ENCODE measurements at places on chromosomes 6 and 20.

DNA sequence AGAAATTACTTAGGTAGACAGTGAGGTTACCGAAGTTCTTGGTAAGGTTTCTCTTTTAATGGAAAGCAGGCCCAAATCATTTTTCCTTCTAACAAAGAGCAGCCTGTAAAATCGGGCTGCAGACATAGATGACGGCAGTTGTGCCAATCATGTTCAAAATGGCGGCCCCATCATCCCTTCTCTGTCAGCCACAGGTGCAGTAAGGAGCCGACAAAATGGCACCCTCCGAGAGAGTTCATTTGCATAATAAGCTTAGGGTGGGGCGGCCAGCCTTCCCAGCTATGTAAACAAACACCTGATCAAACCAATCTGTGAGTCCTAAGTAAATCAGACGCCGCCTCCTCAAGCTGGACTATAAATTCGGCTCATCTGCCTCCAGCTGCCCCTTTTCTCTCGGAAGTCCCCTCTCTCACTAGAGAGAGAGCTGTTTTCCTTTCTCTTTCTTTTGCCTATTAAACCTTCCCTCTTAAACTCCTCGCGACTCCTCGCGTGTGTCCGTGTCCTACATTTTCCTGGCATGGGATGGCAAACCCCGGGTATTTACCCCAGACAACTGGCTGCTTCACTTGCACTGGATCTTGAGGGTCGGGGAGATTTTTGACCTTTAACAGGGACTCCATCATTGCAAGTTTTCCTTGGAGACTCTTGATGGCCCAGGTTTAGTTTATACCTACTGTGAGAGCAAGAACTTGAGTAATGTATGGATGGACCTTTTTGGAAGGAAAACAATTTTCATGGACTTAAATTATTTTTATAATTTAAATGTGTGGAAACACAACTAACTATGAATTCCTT lies 8.9 kb upstream of the DDR1 start:
- no peak for DNase-seq

- peak; percentile 54 for DNase-seq
Observed at GRCh38 chr20:41476013-41476441, 109.4 kb upstream of the EMILIN3 start.

GRCh38 chr20:16553101-16553500 lies 20.1 kb downstream of the KIF16B start:
- DNase-seq, result no peak

DNA sequence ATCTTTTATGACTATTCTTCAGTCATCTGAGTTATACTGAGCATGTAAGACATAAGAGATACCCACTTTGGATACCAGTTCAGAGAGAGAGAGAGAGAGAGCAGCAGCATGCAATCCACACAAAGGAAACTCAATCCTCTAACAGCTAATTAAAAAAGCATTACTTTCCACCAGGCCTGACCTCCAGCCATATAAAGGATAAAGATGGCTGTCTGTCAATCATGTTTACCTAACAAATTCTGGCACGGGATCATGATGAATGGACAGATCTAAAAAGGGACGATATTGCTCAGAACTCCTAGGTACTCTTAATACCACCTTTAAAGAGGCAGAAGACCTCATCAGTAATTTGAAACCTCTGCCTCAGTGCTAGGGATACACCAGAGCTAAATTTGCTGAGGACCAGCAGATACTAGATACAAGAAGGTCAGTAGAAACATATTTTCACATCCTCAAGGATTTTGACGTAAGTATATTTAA lies 159.2 kb downstream of the RPS12 start:
- DNase-seq, result no peak

DNA sequence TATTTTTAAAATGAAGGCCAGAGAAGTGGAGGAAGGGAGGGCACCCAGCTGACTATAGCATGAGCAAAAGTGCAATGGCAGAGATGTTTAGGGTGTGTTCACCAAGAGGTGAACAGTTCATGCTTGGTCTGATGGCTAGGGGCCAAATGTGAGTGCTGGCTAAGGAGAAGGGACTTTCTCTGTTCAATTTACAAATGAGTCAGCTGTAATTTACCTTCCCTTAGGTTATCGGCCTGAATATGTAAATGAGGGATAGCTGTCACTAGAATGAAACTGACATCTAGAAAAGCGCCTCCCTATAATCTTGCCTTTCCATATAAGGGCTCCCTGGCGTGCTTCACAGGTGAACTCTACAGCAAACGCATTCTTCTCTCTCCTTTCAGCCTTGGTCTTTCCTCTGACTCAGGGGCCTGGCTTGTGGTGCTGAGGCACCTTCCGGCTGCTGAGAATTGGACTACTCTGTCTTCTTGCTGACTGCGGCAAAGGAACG lies 114.7 kb upstream of the BACH2 start:
- DNase-seq, result no peak

- peak; percentile 19 for DNase-seq
Observed at GRCh38 chr6:117483004-117483644, 650 bp downstream of the DCBLD1 start.

- DNase-seq, result no peak
Observed at GRCh38 chr6:3007571-3007970, 7.9 kb downstream of the NQO2 start.

GRCh38 chr20:49603209-49603627 lies 35.3 kb upstream of the PTGIS start:
- no peak for DNase-seq

DNA sequence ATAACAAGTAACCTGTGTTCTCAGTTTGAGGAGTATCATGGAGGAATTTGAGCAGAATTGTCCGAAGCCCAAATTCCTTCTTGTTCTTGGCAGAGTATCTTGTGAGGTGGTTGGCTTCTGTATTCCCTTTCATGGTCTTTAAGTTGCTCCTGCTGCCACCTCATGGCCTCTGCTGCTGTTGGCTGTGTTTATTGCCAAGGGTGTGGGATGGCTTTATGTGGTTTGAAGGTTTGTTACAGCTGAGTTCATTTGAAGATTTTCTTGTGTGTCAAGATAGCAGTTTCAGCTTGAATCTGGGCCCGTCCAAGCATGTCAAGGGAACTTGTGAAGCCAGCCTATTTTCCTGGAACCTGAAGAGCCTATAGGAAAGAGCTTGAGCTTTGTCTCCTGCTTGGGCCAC lies 20.2 kb upstream of the TTK start:
- DNase-seq, result no peak

GRCh38 chr6:129280749-129281148 lies 397.8 kb downstream of the LAMA2 start:
- DNase-seq, result no peak

GRCh38 chr20:47360297-47361056 lies 4.0 kb upstream of the ZMYND8 start:
- DNase-seq, result peak; percentile 78

DNA sequence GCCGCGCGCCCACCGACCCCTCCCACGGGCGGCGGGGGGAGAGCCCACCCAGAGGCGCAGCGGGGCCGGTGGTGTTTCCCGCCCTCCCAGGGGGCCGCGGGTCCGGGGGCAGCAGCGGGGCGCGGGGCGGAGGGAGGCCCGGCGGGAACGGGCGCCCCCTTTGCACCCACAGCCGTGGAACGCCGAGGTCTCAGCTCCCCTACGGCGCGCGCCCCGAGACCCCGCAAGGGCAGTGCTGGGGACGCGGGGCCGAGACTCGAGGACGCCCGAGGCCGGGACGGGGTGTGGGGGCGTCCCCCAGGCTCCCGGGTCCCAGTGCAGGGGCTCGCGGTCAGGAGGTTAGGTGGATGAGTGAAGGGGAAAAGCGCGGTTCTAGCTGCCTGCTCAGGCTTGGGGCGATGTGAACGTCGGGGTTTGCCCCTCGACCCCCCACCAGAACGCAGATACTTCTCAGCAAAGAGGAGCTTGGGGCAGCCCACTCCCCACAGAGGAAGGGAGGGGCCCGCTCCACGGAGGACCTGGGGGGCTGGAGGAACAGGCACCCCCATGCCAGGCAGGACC lies 65.5 kb upstream of the BHLHE23 start:
- no peak for DNase-seq

GRCh38 chr20:50810842-50811241 lies 16.0 kb downstream of the BCAS4 start:
- DNase-seq, result no peak

GRCh38 chr6:21769968-21770367 lies 176.4 kb downstream of the SOX4 start:
- no peak for DNase-seq

DNA sequence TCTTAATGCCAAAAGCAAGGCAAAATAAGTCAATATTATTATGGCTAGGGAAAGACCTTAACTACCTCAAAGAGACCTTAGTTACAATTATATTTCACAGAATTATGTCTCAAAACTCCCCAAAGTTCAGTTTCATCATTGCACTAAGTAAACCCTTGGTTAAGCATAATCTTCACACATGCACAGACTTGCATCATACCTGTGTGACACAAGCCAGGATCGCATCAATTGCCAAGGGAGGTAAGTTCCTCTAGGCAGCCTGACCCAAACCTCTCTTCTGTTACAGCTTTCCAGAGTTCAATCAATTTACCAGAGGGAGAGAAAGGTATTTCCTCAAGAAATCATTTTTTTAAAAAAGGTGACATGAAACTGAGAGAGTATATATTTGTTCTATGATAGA lies 31.9 kb upstream of the PRSS35 start:
- no peak for DNase-seq

DNA sequence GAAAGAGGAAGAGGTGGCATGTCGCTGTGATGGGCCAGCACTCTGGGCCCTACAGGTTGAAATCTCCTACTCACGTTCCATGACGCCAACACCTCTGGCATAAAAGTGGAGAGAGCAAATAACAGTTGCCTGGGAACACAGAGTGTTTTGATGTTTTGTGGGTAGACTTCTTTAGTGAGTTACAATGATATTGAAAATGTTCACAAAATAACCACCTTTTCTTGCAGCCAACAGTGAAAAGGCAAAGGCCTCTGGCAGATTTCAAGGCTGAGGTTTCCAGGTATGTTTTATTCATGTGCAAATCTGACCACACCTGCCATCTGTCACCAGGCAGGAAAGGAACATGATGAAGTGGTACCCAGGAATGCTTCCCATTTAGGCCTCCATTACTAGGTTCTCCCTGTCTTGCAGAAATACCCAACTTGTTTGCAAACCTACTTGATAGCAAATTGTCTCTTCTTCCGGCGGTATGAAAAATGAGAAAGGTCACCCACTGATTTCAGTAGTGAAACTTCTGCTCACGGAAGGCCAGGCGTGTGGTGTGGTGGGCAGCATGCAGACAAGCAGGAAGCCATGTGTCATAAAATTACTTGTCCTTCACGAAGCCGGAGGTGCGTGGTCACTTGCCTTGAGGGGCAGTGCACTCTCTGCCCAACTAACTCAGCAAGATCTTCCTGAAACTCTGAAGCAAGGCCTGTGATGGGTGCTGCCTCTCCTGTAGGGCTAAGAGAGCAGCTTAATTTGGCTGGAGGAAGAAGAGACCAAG lies 299.1 kb upstream of the PRDM1 start:
- no peak for DNase-seq

DNA sequence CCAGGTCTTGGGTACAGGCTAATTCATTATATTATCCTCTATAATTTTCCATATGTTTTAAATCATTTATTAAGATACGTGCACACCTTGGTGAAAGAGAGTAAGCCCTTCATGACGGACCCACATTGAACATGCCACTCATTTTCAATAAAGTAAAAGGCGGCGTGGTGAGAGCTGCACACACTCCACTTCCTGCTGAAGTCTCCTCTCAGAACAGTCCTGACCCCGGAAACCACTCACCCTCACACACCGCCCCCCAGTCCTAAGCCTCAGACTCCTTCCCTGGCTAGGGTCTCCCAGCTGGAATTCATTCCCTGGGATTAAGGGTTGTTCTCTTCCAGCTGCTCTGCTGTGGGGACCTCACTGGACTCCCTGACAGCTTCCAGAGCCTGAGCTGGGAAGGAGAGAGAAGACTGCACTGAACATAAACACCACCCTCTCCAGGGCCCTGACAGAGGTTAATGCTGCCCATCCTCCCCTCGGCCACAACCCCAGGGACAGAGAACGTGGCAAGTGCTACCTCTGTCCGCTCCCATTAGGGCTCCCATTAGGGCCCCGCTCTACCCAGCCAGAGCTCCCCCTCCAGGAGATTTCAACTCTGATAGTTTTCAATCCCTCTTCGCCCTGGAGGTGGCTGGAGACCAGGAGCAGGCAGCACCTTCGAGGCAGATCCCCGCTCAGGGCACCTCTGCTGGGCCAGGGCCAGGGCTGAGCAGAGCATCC lies 24.8 kb downstream of the GRM4 start:
- DNase-seq, result no peak

GRCh38 chr20:30488941-30489613 lies 768.4 kb upstream of the DEFB115 start:
- DNase-seq, result no peak

- no peak for DNase-seq
Observed at GRCh38 chr6:152063170-152063921, 255.9 kb downstream of the ESR1 start.

DNA sequence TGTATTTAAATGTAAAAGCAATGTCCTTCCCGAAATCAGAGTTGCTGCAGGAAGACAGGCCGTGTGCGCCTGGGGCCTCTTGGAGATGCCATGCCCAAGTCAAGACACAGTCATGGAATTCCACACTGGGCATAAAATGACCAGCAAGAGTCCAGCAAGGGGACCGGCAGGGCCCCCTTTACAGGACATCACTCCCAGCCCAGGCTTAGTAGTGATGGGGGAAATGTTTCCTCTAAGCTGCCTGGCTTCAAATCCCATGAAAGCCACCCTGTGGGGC lies 1.9 kb upstream of the PPP1R3G start:
- DNase-seq, result no peak

GRCh38 chr6:108673602-108674001 lies 112.9 kb downstream of the FOXO3 start:
- no peak for DNase-seq

DNA sequence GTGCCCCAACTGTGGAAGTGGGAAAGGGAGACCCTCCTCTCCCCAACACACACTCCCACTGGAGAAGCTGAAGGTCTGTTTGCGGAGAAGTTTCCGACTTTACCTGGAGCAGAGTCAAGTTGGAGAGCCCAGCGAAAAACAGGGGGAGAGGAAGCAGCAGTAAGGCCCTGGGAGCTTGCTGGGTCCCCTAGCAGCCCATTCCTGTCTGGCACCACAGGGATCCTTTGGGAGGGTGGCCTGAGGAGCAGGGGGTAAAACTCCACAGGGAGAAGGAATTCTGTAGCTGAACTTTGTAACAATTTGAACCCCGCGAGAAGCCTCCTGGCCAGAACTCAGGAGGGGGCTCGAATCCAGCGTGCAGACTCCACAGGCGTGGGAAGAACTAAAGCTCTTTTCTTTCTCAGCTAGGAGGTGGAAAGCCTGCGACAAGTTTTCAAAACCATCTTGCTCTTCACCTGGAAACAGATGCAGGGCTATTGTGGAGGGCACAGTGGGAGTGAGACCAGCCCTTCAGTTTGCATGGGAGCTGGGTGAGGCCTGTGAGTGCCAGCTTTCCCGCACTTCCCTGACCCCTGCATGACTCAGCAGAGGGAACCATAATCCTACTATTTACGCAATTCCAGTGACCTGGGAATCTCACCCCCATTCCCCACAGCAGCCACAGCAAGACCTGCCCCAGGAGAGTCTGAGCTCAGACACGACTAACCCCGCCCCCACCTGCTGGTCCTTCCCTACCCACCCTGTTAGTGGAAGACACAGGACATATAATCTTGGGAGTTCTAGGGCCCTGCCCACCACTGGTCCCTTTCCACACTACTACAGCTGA lies 25.8 kb downstream of the SERPINB9 start:
- no peak for DNase-seq

Measured in NCI-H510A (cell line).